ENCODE measurements at places on chromosomes 2 and 18. TPM values are rescaled to one million over a fixed set of nuclear protein-coding genes. Genes with fewer than 3 reads are reported as not detected.

- no peaks in the 10 kb centered on the region for H3K4me1 ChIP-seq
- no peaks in the 10 kb centered on the region for H3K27me3 ChIP-seq
- no peak overlapping the region for H3K4me3 ChIP-seq
- no peak for DNase-seq
Observed at GRCh38 chr2:40395169-40396073, 56.5 kb downstream of the SLC8A1 start.

Gene MDH1B
- 0.20 TPM for total RNA-seq

DNA sequence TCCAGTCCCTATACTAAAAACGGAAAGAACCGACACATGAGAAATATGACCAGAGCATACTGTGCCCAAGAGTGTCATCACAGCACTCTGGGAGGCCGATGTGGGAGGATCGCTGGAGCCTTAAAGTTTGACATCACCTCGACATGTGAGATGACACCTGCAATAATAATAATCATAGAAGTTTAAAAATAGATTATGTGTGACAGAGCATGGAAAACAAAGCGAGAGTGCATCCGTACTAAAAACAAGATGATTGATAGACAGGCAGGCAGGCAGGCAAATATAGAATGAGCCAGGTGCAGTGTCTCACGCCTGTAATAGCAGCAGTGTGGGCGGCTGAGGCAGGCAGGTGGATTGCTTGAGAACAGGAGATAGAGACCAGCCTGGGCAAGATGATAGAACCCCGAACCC is 114.8 kb upstream of the ANKRD30BL start:
- H3K36me3 ChIP-seq: no peaks in the 10 kb centered on the region
- H3K4me3 ChIP-seq: no peak overlapping the region
- no peak overlapping the region for H3K27ac ChIP-seq

GRCh38 chr2:233990261-233990798 is 60.2 kb upstream of the SPP2 start:
- H3K4me1 ChIP-seq: peaks cover 49% of the 10 kb centered on the region
- peak; percentile 69 for DNase-seq
- peaks cover 3% of the 10 kb centered on the region for H3K36me3 ChIP-seq
- no peak overlapping the region for H3K27ac ChIP-seq

GRCh38 chr2:219459460-219460311 is 25.0 kb downstream of the SPEG start:
- peaks cover 4% of the 10 kb centered on the region for H3K27me3 ChIP-seq
- no peaks in the 10 kb centered on the region for H3K36me3 ChIP-seq
- H3K27ac ChIP-seq: no peak overlapping the region
- no peak overlapping the region for H3K4me3 ChIP-seq

Gene HJURP
- 40.4 TPM for total RNA-seq

DNA sequence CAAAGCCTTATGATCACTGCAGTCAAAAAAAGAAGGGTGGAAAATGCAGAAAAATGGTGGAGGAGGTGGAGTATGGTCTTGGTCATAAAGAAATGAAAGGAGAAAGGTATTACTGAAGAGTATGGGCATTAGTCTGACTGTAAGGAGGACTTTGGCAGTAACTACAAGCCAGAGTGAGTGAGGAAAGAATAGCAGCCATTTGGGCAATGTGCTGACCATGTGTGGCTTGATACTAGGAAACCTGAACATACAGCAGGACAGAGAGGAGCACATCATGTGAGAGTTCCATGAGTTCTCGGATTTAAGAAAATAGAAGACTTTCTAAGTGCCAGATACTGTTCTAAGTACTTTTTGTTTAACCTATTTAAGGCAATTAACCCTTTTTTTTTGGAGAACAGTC is 8.5 kb downstream of the DTNA start:
- no peaks in the 10 kb centered on the region for H3K4me1 ChIP-seq
- H3K27me3 ChIP-seq: no peaks in the 10 kb centered on the region
- H3K36me3 ChIP-seq: no peaks in the 10 kb centered on the region

DNA sequence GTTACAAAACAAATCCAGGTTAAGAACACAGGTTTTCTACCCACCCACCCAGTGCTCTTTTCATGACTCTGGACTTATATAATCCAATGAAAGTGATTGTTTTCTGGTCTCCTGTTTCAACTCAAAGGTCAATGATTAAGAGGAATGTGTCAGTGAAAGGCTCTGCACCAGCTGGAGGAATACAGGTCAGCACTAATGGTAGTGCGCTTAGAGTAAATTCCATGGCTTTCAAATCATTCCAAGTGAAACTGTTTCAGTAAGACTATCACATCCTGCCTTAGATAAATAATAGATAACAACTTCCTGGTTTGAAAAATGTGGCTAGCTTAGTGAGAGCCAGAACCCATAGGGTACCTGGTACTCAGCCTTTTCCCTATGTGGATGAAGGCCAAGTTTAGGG is 47.8 kb downstream of the SLC9A4 start:
- H3K27me3 ChIP-seq: peaks cover 5% of the 10 kb centered on the region
- no peak overlapping the region for H3K27ac ChIP-seq
- no peaks in the 10 kb centered on the region for H3K36me3 ChIP-seq
- H3K4me1 ChIP-seq: no peaks in the 10 kb centered on the region

GRCh38 chr2:85449214-85449588 is 30.7 kb downstream of the SH2D6 start:
- H3K27me3 ChIP-seq: peaks cover 2% of the 10 kb centered on the region
- no peak overlapping the region for H3K27ac ChIP-seq
- no peak overlapping the region for H3K4me3 ChIP-seq
- H3K4me1 ChIP-seq: no peaks in the 10 kb centered on the region
- no peak for DNase-seq

GRCh38 chr2:233124421-233125080 is 64.4 kb downstream of the INPP5D start:
- H3K27me3 ChIP-seq: no peaks in the 10 kb centered on the region
- peaks cover 37% of the 10 kb centered on the region for H3K36me3 ChIP-seq
- DNase-seq: no peak
- H3K4me3 ChIP-seq: no peak overlapping the region
- no peak overlapping the region for H3K27ac ChIP-seq

Gene DQX1
- 0.86 TPM for total RNA-seq

- DNase-seq: no peak
- no peak overlapping the region for H3K27ac ChIP-seq
- no peaks in the 10 kb centered on the region for H3K4me1 ChIP-seq
- H3K36me3 ChIP-seq: no peaks in the 10 kb centered on the region
Observed at GRCh38 chr18:36516726-36517125, 219.2 kb downstream of the FHOD3 start.

- no peaks in the 10 kb centered on the region for H3K4me1 ChIP-seq
- H3K27me3 ChIP-seq: peaks cover 33% of the 10 kb centered on the region
- H3K4me3 ChIP-seq: no peak overlapping the region
- no peak for DNase-seq
- no peak overlapping the region for H3K27ac ChIP-seq
- no peaks in the 10 kb centered on the region for H3K36me3 ChIP-seq
Observed at GRCh38 chr2:119749477-119750012, 10.2 kb upstream of the PTPN4 start.

DNA sequence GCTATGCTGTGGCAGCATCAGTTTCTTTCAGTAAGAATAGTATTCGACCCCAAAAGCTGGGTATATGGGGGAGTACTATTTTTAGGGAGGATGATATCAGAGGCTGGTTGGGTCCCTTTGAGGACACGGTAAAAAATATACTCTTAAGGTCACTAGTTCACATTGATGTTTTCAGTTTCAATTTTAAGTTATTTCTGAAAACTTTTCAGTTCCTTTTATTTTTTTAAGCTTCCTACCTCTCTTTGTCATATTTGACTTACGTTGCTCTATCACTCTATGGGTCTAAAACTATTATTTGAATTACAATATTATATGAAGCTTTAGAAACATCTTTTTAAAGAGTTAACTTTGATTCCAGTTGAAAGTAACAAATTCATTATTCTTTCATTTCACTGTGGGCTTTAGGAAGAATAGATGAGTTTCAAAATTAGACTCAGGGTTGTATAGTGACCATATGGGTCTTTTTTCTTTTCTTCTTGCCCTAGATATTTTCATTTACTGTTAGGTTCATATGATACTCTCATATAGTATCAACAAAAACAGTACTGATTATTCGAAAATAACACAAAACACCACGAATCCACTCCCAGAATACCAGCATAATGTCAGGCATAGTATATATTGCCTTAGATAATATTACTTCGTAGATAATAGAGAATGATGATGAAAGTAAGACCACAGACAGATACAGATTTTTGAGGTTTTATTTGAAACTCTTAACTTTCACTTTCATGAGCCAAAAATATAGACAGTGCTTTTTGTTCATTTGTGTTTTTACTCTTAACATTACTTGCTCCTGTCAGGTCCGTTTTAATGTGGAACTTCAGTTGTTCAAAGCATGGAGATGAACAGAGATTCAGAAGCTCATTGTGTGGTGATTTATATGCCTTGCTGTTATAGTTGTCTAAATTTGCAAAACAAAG is 9.8 kb downstream of the RMDN2 start:
- no peak overlapping the region for H3K27ac ChIP-seq
- DNase-seq: no peak
- H3K4me3 ChIP-seq: no peak overlapping the region
- H3K36me3 ChIP-seq: peaks cover 2% of the 10 kb centered on the region

Gene SERPINB4
- not detected for total RNA-seq

Gene SCN2A
- not detected for total RNA-seq

- H3K27me3 ChIP-seq: no peaks in the 10 kb centered on the region
- H3K4me3 ChIP-seq: no peak overlapping the region
- no peak for DNase-seq
- H3K27ac ChIP-seq: no peak overlapping the region
Observed at GRCh38 chr18:67467188-67467587, 49.3 kb downstream of the DSEL start.

Gene IL1F10
- not detected for total RNA-seq

DNA sequence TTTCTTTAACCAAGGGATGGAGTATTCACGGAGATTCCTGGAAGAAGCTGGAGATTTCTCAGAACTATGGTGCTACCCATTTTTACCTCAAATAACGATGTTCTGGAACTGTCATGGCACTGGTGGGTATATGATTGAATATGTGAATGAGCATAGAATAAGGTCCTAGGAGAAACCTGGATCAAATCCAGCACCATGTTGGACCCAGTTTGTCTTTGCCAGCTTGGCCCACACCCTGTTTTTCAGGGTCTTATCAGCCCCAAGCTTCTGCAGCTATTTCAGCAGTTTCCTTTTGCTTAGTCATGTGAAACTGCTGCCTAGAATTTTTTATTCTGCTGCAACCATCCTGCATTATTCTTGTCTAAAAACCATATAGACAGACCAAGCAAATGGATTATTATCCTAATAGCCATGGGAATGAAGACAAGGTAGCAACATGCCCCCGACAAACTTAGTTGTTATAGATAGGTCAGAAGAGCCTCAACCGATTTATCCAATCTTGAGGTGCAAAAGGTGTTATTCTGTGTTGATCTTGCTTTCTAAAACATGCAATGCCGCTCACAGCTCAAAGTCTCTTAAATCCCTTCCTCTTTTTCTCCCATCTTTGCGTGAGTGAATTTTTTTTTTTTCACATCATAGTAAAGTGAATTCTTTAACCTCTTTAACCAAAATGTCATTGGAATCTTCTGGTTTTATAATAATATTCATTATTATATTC is 133.6 kb downstream of the PRPF40A start:
- no peak overlapping the region for H3K4me3 ChIP-seq
- H3K27ac ChIP-seq: no peak overlapping the region
- no peaks in the 10 kb centered on the region for H3K36me3 ChIP-seq
- no peaks in the 10 kb centered on the region for H3K4me1 ChIP-seq
- H3K27me3 ChIP-seq: peaks cover 4% of the 10 kb centered on the region

GRCh38 chr18:59540346-59540745 is 156.9 kb downstream of the CCBE1 start:
- no peak for DNase-seq
- no peaks in the 10 kb centered on the region for H3K36me3 ChIP-seq
- H3K4me1 ChIP-seq: no peaks in the 10 kb centered on the region
- no peaks in the 10 kb centered on the region for H3K27me3 ChIP-seq
- H3K27ac ChIP-seq: no peak overlapping the region
- H3K4me3 ChIP-seq: no peak overlapping the region
